ENCODE measurements at places on chromosomes 6 and 20.
A peak's percentile ranks its signal among the peaks of the same experiment; 100 is the strongest.

- DNase-seq: no peak
These were observed 21.1 kb downstream of the ZNF184 start for GRCh38 chr6:27451660-27452390.

DNA sequence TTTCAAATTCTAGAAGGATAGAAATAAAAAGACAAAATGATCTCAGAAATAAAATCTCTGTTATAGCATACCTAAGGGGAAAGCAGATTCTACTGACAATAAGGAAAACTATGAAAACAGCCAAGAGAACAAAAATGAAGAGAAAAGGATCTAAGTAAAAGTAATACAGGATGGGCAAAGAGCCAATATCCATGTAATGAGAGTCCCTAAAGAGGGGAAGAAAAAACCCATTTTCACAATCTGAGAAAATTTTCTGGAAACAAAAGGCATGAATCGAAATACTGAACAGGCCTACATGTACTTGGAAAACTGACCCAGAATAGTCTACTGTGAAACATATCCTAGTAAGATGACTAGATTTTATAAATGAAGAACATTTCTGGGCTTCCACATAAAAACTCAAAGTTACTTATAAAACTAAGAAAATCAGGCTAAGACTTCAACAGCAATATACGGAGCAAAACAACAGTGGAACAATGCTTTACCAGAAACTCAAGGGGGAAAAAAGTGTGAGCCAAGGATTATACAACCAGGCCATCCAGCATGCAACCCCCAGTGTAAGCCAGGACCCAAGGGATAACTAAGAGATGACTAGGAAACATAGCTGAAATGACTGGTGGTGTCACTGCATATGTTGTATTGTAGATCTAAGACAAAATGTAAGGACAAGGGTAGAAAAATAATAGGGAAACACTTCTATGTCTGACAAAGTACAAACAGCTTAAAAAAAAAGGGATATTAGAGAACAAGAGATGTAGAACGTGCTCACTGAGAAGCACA lies 10.2 kb downstream of the NAPB start:
- no peak for DNase-seq

- peak; percentile 29 for DNase-seq
These were observed 96.0 kb downstream of the INSM1 start for GRCh38 chr20:20463933-20464374.

DNA sequence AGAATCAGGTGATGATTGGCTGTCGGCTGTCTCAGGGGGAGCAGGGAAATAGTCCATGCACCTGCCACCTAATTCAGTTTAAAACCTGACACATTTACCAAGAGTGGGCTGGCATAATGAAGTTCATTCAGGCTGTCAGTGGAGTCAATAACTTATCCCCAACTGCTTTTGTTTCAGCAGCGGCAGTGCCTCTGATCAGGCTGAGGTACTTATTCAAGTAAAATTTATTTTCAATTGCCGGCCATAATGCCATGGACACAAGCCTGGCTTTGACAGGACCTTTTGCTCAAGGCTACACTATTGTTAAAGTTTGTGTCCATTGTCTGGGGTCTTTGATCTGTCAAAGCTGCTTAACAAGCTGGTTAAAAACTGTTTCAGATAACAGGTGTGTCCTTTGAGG lies 20.6 kb downstream of the OLIG3 start:
- DNase-seq: no peak

DNA sequence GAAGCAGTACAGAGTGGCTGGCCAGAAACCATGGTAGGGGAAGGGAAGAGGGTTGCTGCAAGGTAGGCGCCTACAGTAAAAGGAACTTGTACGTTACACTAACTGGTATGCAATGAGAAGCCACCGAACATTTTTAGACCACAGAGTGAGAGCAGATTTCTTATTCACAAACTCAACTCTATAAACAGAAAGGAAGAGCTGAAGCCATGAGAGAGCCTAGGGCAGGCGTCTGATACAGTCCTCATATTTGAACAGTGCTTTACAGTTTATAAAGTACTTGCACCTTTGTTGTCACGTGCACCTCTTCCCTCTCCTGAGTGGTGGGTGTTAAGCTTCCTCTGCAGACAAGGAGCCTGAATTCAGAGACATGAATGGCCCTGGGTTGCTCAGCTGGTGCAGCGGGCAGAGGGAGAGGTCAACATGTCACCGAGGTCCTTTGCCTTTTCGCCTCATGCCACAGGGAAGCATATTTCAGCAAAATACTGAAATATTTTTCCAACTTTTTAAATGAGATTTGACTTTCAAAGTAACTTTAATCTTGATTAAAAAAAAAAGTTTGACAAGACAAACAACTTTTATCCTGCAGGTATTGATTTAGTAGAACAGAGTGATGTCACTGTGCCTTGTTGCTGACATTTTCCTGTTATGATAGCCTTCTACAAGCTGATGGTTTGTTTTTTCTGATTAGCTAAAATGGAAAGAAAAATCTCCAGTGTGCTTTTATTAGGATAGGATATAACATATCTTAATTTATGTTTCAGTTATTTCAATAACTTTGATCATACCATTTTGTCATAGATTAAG lies 23.8 kb downstream of the UST start:
- DNase-seq: no peak

- no peak for DNase-seq
These were observed 59.2 kb downstream of the POPDC3 start for GRCh38 chr6:105120570-105120969.

GRCh38 chr6:156850353-156850752 lies 73.2 kb downstream of the ARID1B start:
- no peak for DNase-seq

- DNase-seq: no peak
These were observed 112.5 kb downstream of the FAM217A start for GRCh38 chr6:3966426-3966825.

DNA sequence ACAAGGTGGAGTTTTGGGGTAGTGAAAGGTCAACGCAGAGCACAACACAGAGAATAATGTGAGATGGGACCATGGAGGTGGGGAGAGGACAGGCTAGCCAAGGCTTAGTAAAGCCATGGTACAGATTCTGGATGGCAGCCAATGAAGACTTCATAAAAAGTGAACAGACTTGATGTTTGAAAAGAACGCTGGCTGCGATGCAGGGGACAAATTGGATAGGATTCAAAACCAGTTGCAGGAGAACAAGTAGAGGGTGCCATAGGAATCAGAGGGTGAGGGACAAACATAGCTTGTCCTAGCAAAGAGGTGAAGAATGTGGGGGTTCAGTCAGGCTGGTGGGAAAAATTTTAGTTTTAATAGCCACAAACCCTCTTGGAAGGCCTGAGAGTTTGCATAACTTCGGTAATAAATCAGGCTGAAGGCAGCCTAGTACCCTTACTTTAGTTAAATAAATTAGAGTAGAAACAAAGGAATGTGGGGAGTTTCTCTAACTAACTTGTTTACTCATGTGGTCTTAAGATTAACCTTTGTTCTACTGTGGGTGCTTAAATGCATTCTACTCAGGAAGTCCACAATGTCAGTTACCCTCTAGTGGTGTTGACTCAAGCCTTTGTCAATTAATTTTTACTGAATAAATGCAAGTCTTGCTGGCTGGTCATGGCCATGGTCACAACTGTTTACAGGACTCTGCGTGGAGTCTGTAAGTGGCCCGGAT lies 216.4 kb downstream of the C6orf118 start:
- no peak for DNase-seq

DNA sequence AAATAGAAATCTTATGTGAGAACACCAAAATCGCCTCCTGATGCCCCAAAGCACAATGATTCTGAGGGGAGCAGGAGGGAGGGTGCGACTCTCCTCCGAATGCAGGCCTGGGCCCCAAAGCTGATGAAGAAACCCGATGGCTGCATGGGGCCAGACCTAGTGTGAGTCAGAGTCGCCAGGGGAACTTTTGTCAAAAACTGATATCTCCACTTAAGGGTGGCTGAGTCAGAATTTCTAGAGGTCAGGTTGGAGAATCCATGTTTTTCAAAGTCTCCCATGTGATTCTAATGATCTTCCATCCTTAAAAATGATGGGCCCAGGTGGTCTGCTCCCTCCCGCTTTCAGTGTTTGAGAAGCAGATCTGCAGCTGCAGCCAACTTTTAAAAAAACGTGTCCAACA lies 172.8 kb downstream of the BACH2 start:
- no peak for DNase-seq

- no peak for DNase-seq
These were observed 221.3 kb downstream of the QKI start for GRCh38 chr6:163635731-163636364.

- no peak for DNase-seq
These were observed 14.1 kb downstream of the CDYL start for GRCh38 chr6:4790158-4790899.

- no peak for DNase-seq
These were observed 10.2 kb upstream of the MROH8 start for GRCh38 chr20:37189416-37190016.

- DNase-seq: no peak
These were observed 212.4 kb downstream of the SYNDIG1 start for GRCh38 chr20:24681634-24682495.

DNA sequence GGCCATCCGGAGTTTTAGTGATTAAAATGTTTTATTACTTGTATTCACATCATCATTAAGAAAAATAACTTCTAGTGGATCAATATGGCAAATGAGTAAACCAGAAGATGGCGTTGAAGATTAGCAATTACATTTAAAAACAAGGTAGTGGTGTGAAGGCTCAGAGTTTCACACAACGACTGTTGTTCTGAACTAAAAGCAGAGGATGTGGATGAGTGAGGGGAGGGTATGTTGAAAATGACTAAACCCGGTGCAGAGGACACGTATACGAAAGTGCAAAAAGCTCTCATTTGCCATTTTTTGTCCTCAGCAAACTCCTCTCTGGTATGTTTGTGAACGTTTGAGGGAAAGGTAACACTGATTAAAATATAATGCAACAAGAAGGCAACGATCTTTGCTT lies 1.9 kb upstream of the IRF4 start:
- DNase-seq: no peak

DNA sequence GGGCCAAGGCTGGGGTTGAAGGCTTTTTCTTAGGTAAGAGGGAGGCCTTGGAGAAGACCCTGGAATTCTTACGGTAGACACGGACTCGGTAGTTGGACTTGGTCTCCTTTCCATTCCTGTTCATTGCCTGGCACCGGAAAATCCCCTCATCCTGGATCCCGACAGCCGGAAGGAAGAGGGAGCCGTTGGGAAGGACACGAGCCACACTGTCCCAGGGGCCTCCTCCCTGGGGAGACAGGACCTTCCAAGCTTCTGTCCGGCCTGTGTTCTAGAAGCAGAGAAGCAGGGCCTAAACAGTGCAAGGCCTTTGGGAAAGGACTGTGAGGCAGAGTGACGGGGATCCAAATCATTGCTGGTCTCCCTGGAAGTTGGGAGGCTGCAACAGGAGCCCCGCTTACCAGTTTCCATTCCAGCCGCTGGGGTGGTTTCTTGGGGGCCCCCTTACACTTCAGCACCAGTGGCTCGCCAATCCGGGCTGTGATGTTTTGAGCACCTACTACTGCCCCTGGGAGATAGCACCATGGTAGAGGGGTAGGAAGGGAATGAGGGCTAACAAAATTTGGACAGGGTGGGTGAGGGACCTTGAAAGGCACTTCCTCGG lies 470 bp downstream of the AGER start:
- no peak for DNase-seq

DNA sequence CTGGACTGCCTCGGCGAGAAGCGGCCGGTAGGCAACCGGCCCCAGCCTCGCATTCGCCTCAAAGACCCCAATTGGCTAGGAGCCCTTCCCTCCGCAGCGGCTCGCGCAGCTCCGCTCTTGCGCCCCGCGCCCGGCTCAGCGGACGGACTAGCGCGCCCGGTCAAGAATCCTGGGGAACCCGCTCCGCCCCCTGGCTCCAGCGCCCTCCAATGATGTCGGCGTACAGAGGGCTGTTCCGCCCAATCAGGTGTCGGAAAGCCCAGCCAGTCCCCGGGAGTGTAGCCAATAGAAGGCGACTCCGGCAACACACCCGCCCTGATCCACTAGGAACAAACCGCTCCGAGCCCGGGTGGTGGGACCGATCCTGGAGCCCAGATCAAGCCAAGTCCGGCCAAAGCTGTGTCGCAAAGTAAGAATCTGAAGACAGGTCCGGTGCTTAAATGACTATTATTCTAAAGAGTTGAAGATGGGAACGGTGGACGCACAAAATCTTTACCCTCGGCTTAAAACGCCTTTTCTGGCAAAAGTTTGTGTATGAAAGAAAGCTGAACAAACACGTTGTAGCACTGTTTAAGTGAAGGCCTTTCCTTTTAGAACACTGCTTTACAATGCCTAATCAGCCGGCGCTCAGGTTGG lies 132.2 kb downstream of the OGFRL1 start:
- peak; percentile 84 for DNase-seq

GRCh38 chr20:31839782-31840487 lies 5.5 kb downstream of the FOXS1 start:
- DNase-seq: no peak

DNA sequence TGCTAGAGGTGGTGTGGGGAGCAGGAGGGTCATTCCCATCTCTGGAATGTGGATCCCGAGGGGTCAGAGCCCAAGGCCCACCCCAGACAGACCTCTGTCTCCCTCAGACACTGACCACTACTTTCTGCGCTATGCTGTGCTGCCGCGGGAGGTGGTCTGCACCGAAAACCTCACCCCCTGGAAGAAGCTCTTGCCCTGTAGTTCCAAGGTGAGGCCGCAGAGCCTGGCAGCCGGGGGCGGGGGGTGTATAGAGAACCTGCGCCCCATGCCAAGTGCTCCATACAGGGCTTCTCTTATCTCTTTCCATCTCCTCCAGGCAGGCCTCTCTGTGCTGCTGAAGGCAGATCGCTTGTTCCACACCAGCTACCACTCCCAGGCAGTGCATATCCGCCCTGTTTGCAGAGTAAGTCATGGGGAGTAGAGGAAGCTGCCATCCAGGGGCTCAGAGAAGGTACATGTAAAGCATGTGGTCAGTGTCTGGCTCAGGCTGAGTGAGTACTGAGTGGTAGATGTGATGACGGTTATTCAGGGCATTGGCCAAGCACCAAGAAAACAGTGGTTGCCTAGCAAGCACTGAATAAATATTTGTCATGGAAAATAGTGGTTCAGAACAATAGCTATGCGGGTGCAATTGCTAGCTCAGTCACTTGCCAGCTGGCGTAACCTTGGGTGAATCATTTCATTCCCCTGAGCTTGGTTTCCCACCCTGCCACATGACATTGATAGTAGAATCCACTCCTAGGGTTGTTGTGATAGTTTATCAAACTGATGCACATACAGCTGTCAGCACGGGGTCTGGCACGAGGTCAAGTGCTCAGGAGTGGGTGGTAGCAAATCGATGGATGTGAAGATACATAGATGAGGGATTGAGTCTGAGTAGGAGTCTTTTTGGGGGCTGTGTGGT lies 3.5 kb downstream of the PIGT start:
- no peak for DNase-seq

DNA sequence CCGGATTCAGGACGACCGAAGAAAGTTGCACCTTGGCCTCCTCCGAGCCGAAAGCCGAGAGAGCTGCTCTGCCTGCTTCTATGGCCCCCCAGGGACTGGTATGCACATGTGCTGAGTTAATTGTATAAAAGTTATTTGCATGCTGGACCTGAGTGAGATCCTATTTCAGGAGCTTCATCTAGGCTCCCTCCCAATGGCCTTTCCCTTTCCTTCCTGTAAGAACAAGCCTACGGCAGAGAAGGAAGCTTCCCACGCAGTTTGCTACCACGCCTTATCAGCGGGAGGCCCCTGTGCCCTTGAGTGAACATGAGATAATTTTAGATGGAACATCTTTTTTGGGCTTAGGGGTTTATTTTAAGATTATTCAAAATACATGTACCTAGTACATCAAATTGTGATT lies 65.9 kb downstream of the RIN2 start:
- DNase-seq: no peak

- no peak for DNase-seq
These were observed 194.1 kb downstream of the SYNDIG1 start for GRCh38 chr20:24663496-24663895.

GRCh38 chr6:148521158-148521557 lies 178.5 kb downstream of the SASH1 start:
- no peak for DNase-seq

GRCh38 chr6:28635547-28636158 lies 110.0 kb downstream of the GPX5 start:
- DNase-seq: no peak
